Stimulated activated CD4-positive, alpha-beta T cell treated with anti-CD3 and anti-CD28 coated beads, Interleukin-15, amount 100 ng/mL, for 1 hour (primary cell): ENCODE measurements at places on chromosomes 4 and X.

DNA sequence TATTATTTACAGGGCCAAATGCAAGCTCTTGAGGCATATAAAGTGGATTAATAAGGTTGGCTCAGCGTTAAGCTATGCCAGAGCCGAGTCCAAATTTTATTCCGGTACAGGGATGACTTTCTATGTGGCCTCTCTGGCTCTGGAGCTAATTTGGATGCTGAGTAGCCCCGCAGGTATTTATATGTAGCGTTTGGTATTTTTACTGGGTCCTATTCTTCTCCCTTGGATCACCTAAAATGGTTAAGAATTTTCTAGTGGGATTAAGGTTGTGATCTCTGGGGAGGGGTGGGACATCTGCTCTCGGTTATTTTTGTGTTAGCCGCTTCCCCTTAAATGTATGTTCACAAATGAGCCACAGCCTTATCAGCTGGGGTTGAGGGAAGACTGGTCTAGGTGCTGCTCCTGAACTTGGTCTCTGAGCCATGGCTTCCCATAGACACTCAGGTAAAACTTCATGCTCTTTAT is 49.4 kb downstream of the FHL1 start:
- DNase-seq = no peak

DNA sequence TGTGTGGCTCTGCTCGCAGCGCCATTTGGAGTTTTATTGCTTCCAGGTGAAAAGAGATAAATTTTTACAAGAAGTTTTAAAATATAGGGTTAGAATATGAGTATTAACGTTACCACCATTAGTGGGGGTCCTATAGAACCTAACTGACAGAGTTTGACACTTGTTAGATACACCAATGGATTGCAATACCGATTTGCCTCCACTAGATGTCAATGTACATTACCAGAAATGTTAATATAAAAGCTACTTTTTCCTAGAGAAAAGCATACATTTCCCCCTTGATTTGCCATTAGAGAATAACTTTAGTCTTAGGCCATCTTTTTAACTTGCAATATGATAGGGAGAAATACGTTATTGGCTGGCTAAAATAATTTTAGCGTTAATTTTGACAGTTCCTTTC is 108.4 kb downstream of the LINC00632 start:
- no peak for DNase-seq

- no peak for DNase-seq
Observed at GRCh38 chrX:8284131-8284530, 113.1 kb upstream of the VCX2 start.

GRCh38 chr4:66182636-66183035 is 512.3 kb upstream of the EPHA5 start:
- DNase-seq = no peak

GRCh38 chr4:28435314-28435713 is 1574.7 kb downstream of the STIM2 start:
- DNase-seq = no peak

DNA sequence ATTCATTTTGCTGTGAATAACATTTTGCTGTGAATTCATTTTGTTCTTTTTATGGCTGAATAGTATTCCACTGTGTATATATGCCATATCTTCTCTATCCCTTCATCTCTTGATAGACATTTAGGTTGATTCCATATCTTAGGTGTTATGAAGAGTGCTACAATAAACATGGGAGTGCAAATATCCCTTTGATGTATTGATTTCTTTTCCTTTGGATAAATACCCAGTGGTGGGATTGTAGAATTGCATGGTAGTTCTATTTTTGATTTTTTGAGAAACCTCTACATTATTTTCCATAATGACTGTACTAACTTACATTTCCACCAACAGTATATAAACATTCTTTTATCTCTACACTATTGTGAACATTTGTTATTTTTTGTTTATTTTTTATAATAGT is 555.9 kb downstream of the PDHA2 start:
- DNase-seq = no peak

DNA sequence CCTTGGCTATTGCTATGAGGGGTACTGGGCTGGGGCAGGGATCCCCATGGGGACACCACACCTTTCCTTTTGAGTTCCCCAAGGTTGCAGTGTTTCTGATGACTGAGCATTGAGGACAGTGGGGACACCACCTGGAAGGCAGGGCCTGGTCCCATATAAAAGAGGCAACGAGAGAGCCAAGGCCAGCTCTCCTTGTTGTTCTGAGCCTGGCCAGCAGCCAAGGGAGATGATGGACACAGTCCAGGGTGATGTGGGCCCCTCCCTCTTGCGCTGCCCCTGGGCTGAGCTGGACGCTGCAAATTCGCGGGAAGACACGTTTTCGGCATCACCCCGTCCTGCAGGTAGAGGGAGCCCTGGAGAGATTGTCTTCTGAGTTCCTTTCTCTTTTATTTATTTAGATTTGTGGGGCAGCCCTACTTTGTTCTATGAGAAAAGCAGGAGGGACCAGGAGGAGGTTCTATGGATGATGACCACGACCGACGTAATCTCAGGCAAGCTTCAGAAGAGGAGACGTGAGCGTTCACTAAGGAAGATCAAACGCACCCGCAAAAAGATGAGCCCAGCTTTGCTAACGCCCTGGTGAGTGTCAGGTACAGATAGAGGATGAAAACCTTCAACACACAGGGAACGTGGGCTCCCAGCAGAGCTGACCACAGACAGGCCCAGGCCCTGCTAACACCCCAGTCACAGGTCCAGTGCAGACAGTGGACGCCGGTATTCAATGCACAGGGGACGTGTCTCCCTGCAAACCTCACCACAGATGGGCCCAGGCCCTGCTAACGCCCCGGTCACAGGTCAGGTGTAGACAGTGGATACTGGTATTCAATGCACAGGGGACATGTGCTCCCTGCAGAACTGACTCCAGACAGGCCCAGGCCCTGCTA is 97.4 kb downstream of the SHOX start:
- no peak for DNase-seq

GRCh38 chrX:150676221-150676620 is 17.0 kb upstream of the MTMR1 start:
- no peak for DNase-seq

DNA sequence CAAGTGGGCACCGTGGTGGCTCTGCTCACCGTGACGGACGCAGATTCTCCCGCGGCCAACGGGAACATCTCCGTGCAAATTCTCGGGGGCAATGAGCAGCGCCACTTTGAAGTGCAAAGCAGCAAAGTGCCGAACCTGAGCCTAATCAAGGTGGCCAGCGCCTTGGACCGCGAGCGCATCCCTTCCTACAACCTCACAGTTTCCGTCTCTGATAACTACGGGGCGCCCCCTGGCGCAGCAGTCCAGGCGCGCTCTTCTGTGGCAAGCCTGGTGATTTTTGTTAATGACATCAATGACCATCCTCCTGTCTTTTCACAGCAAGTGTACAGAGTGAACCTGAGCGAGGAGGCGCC is 2.7 kb downstream of the FAT4 start:
- no peak for DNase-seq

DNA sequence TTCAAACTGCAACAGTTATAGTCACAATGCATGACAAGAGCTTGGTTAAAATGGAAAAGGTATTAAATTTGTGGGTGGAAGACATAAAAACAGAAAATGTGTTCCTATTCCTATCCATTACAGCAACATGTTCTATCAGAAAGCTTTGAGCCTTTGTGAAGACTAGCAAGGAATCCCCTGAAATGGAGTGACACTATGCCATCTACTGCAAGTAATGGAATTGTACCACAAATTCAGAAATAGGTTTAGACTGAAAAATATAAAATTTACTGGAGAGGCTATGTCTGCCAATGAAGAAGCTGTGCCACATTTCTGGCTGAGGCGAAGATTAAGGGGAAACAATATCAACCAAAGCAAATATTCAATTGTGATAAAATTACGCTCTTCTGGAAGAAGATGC is 247.9 kb downstream of the ADAM29 start:
- no peak for DNase-seq

DNA sequence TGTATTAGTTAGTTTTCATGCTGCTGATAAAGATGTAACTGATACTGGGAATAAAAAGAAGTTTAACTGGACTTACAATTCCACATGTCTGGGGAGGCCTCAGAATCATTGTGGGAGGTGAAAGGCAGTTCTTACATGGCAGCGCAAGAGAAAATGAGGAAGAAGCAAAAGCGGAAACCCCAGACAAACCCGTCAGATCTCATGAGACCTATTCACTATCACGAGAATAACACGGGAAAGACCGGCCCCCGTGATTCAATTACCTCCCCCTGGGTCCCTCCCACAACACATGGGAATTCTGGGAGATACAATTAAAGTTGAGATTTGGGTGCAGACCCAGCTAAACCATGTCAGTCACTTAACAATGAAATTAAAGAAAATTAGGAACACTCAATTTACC is 499.1 kb downstream of the FSTL5 start:
- no peak for DNase-seq

- no peak for DNase-seq
Observed at GRCh38 chr4:81883530-81884450, 412.1 kb upstream of the RASGEF1B start.

DNA sequence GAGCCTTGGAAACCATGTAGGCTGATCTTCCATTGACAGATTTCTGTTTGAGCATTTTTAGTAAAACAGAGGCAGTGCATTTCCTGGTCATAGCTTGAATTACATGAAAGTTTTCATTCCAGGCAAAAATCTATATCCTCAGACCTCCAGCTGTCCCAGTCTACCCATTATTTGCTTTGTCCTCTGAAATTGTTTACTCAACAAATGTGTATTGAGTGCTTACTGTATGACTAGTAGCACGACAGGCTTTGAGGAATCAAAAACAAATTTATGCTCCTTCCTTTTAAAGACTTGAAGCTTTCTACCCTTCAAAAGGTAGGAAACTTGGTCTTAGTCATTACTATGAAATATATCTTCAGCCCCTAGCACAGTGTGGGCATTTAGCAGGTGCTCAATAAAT is 307.9 kb upstream of the IGFBP7 start:
- DNase-seq = no peak

- DNase-seq = no peak
Observed at GRCh38 chr4:20391198-20391597, 139.5 kb downstream of the SLIT2 start.

DNA sequence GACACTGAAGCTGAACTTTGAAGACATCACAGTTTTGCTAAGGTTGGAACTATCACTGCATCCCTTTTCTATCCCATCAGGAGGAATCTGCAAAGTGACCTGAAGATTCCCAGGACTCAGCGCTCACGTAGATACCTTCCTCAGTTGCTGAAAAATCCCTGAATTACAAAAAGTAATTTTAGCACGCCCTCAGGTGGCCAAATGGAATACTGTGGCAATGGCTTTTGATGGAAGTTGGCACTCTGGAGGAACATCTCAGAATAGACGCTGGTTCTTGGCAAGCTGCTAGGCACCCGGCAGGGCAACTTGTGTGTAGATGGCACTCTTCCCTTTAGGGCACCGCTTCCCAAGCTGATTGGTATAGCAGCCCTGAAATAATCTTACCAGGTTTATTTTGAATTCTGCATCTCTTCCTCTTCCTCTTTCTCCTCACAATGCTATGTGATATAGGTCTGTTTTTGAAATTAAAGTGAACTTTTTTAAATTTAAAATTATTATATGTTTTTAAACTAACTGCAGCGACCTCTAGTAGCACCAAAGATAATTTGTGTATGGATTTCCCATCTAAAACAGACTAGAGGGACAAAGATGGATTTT is 16.3 kb upstream of the ESX1 start:
- DNase-seq = no peak

GRCh38 chr4:22744478-22745062 is 51.8 kb downstream of the GBA3 start:
- DNase-seq = no peak

- DNase-seq = no peak
Observed at GRCh38 chr4:113825272-113825671, 63.7 kb upstream of the CAMK2D start.

- no peak for DNase-seq
Observed at GRCh38 chrX:29422034-29422433, 793.3 kb upstream of the MAGEB2 start.

- DNase-seq = no peak
Observed at GRCh38 chr4:88831031-88831430, 133.4 kb upstream of the NAP1L5 start.
